Liver (tissue), 10 donors: ENCODE measurements at places on chromosomes 5 and 9.

DNA sequence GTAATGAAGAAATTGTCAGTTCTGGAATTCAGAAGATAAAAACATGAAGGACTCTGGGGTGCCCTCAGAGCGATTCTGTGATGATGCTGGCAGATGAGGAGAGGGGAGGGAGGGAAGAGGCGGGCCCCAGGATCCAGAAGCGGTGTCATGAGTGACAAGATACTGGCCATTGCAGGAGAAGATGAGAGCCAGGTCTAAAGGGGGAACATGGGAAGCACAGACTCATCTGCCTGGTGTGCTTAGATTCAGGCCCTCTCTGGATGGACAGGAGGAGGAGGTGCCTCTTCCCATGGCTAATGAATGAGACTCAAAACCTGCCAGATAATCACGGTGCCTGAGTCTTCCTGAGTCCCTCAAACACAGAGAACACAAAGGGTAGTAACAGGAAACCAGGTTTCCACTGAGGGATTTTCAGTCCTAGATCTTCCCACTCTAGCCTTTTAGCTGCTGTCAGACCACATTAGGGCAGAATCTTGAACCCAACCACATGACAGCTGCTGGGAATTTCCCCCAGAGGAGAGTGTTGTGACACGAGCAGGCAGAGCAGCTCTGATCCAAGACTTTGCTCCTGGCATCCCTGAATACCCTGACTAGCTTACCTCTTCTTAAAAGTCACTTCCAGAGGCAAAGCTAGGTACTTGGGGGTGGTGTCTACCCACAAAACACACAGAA lies 28.2 kb upstream of the HSPA9 start:
- no peak for DNase-seq

GRCh38 chr5:146722361-146722779 lies 156.2 kb downstream of the PPP2R2B start:
- no peak for DNase-seq

GRCh38 chr9:130426883-130427282 lies 17.9 kb upstream of the ASS1 start:
- no peak for DNase-seq

GRCh38 chr5:105849701-105850100 lies 1821.0 kb downstream of the EFNA5 start:
- no peak for DNase-seq

GRCh38 chr5:82624062-82624461 lies 345.9 kb upstream of the RPS23 start:
- no peak for DNase-seq

GRCh38 chr9:129350143-129350935 lies 172.3 kb upstream of the IER5L start:
- no peak for DNase-seq

DNA sequence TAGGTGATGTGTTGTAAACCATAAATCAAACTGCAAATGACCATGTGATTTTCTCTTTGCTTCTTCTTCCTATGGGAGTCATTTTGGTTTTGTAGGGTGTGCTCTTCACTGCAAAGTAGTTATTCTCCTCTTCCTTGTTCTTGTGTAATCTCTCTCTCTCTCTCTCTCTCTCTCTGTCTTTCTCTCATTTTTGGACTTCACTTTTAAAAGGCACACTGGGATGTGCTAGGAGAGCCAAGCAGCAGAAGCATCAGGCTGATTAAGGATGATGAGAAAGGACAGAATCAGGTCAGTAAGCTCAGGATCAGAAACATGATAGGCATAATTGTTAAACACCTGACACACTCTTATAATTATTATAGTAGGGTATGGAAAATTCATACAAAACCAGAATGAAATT lies 505.3 kb upstream of the ZNF608 start:
- DNase-seq = no peak

GRCh38 chr5:23977365-23977764 lies 470.0 kb downstream of the PRDM9 start:
- DNase-seq = no peak

GRCh38 chr5:6611334-6612256 lies 21.2 kb downstream of the NSUN2 start:
- no peak for DNase-seq

DNA sequence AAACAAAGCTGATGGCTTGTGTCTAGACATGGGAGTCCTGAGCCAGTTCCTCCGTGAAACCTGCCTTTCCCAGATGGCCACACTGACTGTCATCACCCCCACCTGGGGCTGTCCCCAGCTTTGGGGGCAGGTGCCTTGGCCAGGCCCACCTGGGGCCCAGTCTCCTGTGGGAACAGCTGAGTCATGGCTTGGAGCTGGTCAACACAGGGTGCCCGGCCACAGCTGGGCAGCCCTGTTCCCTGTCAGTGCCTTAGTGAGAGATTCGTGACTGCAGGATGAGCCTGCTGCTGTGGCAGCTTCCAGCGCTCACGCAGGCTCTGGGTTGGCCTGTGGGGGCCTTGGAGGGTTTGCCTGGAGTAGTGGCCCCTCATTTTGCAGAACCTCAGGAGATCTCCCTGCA lies 56.5 kb downstream of the COL5A1 start:
- DNase-seq = no peak
